ENCODE measurements at places on chromosomes 5 and 9.

GRCh38 chr5:98540056-98540455 is 233.4 kb upstream of the RGMB start:
- DNase-seq: no peak

DNA sequence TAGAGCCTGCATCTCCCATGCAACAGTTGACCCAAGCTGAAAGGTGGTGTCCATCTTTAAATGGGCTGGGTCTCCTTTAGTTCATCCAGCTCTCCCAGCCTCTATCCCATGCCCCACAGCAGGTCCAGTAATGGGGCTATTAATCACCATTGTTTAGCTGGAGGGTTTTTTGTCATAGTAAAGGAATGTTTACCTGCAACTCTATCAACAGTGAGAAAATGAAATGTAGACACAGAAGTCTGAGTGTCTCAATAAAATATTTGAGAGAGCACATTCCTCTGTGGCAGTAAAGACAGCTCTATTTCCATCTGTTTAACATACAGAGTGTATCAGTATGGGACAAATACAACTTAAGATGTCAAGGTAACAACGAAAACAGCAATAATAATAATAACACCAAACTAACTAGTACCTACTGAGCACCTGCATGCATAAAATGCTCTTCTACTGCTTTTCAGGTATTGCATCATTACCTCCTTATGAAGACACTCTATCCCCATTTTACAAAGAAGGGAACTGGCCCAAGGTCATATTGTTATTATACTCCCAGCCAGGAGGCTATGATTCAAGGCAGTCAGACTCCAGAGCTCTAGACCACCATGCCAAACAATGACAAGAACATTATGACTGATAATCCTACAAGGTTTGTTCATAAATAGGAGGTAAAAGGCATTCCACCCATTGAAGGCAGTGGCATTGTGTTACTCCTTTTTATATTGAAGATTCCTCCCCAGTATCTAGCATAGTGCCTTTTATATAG is 21.0 kb upstream of the C5orf58 start:
- DNase-seq: no peak

DNA sequence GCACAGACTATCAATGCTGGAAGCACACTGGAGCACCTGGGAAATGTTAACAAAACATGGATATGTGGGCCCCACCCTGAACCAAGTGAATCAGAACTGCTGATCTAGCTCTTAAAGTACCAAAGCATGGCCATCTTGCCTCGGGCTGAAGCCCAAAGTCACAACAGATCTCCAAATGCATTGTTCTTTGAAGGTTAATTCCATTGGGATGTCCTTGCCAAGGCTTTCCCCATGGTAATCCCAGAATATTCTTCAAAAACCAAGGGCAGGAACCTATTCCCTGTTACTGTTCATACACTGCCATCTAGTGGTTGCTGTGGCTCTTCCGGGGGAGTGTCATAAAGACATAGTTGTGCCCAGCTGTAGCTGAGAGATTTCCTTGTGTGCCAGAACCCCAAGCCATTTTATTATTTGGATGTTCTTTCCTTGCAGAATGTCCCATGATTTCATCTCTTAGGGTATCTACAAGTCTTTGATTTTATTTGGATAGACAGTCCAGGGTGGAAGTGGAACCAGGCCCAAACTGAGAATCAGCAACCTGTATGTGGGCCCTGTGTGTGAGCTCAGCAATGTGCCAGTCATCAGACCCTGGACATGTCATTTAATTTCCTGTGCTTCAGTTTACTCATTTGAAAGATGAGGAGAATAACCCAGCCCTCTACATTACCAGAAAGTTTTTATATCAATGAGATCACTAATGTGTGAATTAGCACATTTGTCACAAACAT is 290.0 kb downstream of the ACTL7B start:
- DNase-seq: peak; percentile 69

- DNase-seq: no peak
Measured at GRCh38 chr9:99885747-99886146, 20.7 kb upstream of the STX17 start.
